Skin of body (tissue), 3 donors: ENCODE measurements at places on chromosomes 2 and 18.

GRCh38 chr2:215528555-215528954 lies 92.7 kb upstream of the FN1 start:
- no peak for DNase-seq

GRCh38 chr2:240573071-240573515 lies 4.8 kb downstream of the RNPEPL1 start:
- DNase-seq: no peak

GRCh38 chr2:168821992-168822391 lies 19.6 kb downstream of the NOSTRIN start:
- no peak for DNase-seq

- no peak for DNase-seq
These were observed 38.5 kb upstream of the LYPD6 start for GRCh38 chr2:149291881-149292280.

DNA sequence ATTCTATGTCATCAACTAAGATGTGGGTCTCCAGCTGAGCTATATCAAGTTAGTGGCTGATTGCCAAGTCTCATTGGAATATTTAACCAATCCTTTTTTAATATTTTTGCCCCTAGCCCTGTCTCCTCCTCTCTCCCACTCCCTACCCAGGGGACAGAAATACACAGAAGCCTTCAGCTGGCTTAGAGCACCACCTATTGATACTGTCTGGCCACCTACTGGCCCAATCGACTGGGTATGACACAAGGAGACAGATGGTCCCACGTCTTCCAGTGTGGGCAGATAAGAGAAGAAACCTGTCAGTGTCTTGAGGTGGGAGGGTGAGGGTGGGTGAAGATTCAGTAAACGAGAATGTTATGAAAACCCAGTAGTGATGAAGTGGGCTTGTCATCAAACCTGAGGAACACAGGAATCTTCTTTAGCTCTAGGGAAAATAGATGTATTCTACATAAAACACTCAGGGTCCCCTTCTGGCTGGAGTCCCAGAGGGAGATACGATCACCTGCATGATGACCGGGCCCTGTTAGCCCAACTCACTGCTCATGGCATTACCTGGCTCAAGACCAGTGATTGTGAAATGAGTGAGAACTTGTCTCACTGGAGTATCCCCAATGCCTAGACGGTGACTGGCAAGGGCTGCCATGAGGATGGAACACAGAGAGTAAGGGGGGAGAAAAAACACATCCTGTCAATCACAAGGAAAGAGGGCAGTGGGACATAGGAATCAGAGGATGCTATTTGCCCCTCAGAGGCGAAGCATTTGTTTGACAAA lies 26.7 kb downstream of the POLR1A start:
- peak; percentile 54 for DNase-seq

DNA sequence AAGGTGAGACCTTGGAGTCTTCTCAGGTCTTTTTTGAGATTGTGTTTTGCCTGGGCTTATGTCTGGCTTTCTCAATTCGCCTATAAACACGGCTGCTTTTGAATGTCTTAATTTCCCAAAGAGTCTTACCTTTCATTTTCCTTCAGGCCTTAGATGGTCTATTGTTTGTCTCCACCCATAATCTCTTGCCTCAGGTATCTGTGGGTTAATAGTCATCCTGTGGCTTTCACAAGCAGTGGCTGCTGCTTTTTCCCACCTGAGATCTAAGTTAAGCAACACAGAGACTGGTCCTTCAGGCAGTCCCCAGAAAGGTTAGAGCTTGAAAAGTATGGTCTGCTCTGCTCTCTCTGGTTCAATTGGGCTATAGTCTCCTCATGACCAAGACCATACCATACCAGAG lies 275.3 kb downstream of the INSIG2 start:
- no peak for DNase-seq
